ENCODE measurements at places on chromosomes 7 and 10.

GRCh38 chr10:33535866-33536265 is 201.4 kb upstream of the NRP1 start:
- H3K4me3 ChIP-seq, result no peak overlapping the region
- H3K36me3 ChIP-seq, result no peaks in the 10 kb centered on the region
- no peak overlapping the region for H3K27ac ChIP-seq
- no peaks in the 10 kb centered on the region for H3K27me3 ChIP-seq
- DNase-seq, result no peak
- H3K4me1 ChIP-seq, result no peaks in the 10 kb centered on the region

GRCh38 chr10:78209970-78210369 is 176.3 kb downstream of the RPS24 start:
- H3K27ac ChIP-seq, result no peak overlapping the region
- no peaks in the 10 kb centered on the region for H3K36me3 ChIP-seq
- no peaks in the 10 kb centered on the region for H3K4me1 ChIP-seq
- H3K4me3 ChIP-seq, result no peak overlapping the region
- DNase-seq, result no peak

GRCh38 chr7:150451097-150451793 is 815 bp downstream of the GIMAP8 start:
- peak overlapping the region; percentile 21 for H3K4me3 ChIP-seq
- DNase-seq, result no peak
- peak overlapping the region; percentile 19 for H3K27ac ChIP-seq

GRCh38 chr7:50697748-50698147 is 84.9 kb downstream of the GRB10 start:
- peak overlapping the region; percentile 20 for H3K27ac ChIP-seq
- no peak for DNase-seq
- H3K27me3 ChIP-seq, result no peaks in the 10 kb centered on the region
- no peaks in the 10 kb centered on the region for H3K36me3 ChIP-seq
- H3K4me3 ChIP-seq, result no peak overlapping the region
- no peaks in the 10 kb centered on the region for H3K4me1 ChIP-seq
